ENCODE measurements at places on chromosomes 3 and 15.

- DNase-seq: no peak
These were observed 10.8 kb downstream of the THRB start for GRCh38 chr3:24483873-24484272.

DNA sequence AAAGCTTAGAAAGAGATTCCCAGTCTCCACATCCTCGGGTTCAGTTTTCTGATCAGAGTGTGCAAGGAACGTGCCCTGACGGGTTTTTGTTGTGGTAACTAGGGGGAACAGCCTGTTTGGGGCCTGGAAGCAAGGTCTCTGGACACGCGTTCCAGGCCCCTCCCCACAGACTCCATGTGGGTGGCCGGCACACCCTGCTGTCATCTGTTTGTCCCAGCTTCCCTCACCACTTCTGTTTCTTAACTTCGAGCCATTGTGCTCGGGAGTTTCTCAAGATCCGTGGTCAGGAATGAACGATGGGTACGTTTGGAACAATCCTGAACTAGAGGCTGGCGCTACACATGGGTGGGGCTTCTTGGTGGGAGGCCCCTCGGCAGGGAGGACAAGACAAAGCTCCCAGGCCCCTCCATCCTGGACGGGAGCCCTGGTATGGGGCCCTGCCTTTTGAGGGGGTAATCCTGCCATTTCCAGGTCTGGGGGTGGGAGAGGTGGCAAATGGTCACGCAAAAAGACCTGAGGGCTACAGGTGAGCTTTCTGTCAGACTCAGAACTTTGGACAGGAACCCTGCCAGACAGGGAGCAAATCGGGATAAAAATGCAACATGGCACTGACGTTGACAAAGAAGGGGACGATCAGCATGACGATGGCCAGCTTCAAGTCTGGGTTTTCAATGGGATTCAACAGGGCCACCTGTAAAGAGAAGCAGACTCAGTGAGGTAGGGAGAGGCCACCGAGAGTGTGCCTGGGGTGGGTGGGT, 8.5 kb upstream of the MUSTN1 start:
- DNase-seq: no peak

DNA sequence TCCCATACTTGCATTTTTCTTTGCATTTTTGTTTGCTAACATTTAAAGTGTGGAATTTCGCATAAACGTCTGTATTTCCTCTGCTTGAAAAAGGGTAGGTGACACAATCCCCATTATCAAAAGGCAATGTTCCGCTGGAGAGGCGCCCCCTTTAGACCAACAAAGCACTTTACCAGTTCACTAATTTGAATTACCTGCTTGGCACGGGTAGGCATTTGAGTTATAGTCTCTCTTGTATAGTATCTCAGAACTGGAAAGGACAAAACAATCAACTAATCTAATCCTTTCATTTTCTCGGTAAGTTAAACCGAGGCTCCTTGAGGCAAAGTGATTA, 775 bp upstream of the CCDC39 start:
- no peak for DNase-seq

DNA sequence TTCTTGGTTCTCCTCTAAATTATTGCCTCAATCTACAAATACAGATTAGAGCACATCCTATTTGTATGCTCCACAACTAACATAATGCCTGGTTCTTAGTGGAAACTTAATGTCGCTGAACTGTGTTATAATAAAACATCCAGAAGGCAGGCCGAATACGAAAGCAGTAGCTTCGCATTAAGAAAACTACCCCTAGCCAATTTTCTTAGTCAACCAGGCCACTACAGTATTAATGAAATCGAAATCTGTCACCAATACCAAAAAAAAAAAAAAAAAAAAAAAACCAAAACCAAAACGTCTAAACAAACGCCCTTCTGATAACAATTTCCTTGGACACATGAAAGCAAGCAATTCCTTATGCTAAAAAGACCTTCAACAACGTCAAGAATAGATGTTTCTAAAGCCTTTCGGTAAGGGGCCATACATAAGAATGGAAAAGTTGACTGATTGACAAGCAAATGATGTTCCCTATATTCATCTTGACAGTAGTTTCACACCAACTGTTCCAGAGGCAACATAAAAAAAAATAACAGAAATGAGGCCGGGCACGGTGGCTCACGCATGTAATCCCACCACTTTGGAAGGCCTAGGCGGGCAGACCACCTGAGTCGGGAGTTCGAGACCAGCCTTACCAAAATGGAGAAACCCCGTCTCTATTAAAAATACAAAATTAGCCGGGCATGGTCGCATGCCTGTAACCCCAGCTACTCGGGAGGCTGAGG, 1.3 kb downstream of the DENND6A start:
- no peak for DNase-seq

- DNase-seq: no peak
These were observed 241.4 kb downstream of the EDEM1 start for GRCh38 chr3:5428607-5429516.

DNA sequence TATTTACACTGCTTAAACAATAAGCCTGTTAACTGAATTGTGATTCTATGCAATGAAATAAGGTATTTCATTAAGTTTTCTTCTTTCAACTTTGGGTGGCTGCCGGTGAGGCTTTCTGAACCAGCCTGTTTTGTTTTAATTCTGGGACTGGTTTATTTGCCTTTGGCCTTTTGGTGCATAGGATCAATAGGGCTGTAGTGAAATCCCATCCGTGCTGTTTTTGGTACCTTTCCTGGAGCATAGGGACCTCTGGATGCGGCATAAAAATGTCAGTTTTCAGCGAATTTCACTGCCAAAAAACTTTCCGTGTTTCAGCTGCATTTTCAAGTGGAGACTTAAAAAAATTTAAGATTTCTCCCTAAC, 514 bp downstream of the PLS1 start:
- no peak for DNase-seq

DNA sequence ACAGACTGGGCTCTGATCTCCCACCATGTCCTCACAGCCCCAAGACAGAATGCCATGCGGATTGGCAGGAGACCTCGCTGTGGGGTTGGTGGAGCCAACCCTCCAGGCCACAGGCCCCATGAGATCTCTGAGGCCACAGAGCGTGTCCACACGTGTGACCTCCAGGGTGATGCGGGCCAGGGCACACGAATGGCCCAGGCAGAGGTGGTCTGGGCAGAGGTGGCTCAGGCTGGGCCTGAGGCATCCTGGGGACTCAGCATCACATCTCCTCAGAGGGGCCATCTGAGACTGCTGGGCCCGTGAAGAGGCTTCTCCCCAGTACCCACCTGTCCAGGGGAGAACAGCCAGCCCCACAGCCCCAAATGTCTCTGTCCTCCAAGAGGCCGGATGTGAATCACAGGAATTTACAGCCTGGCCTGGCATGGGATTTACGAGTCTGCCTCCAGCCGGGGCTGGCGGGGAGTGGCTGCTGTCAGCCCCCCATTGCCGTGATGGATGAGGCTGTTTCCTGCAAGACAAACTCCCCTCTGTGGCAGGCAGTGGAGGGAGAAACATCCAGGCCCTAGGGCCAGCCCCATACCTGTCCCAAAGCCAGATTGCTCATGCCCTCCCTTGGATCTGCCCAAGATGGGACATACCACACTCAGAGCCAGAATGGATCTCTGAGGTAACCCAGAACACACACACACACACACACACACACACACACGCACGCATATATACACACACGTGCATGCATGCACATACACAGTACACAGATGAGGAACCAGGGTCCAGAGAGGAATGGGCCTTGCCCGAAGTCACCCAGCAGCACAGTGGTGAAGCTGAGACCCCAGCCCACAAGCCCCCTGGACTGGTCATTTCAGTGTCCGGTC, 208.3 kb downstream of the TBC1D2B start:
- no peak for DNase-seq

- DNase-seq: no peak
These were observed 20.6 kb upstream of the TRAK1 start for GRCh38 chr3:42070524-42070923.

DNA sequence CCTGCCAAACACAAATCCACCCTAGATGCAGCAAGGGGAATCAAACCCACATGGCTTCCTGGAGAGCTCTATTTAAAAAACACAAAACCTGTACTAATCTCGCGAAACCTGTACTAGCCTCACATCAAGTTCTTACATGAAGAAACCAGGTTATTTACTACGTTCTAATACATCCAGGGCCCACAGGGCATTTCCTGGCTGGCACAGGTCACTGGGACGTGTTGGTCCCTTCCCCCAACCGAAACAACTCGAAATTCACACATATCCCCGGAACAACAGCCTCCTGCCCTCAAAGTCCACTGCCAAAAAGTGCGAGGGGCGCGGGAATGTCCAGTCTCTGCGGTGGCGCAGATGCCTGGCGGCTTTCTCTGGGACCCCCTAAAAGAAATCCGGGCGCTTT, 955 bp downstream of the CDCP1 start:
- no peak for DNase-seq

GRCh38 chr15:53549697-53550305, 209.7 kb downstream of the WDR72 start:
- no peak for DNase-seq

GRCh38 chr3:65888980-65889706, 149.6 kb downstream of the MAGI1 start:
- DNase-seq: no peak

DNA sequence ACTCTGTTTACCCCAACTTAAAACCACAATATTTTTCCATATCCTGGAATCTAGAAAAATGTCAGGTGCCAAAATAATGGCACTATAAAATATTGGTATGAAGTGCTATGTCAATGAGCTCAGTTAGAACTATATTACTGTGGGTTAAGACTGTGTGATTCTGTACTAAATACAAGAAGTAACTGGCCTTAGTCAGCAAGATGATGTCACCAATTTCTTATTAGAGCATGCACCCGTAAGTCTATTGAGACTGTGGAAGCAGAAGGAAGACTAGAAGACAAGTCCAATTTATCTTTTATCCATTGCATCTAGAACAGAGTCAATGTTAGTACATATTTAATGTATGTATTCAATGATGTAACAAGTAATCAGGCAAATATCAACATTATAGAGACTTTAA, 25.0 kb downstream of the LRRC58 start:
- DNase-seq: no peak
